BE2C (cell line): ENCODE measurements at places on chromosomes 13 and 19.

DNA sequence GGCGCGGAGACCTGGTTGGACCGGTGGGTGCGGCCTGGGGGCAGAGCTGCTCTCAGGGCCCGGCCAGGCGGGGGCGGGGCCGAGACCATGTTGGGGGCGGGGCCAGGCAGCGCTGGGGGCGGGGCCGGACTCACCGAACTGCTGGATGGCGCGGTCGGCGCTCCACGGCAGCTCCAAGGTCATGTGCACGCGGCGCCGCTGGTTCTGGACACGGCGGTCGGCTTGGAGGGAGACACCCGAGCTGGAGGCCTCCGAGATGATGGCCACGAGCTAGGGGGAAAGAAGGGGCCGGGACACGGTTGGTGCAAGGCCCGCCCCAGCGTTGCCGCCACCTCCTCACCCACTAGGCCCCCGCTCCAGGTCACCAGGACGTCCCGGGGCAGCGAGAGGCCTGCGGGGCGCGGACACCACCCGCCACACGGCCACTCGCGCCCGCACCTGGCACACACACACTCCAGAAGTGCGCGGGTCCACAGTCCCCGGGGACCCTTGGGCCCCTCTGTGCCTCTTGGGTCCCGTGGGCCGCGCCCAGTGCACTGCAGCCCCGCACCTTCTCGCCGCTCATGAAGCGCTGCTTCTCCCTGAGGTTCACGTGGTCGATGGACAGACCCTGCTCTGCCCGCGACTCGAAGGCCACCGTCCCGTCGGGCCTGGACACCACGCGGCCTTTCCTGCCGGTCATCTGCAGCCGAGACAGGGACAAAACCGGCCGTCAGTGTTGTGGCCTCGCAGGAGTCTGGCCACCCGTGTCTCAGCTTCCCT is 8.7 kb downstream of the GPX4 start:
- peak; percentile 77 for DNase-seq

DNA sequence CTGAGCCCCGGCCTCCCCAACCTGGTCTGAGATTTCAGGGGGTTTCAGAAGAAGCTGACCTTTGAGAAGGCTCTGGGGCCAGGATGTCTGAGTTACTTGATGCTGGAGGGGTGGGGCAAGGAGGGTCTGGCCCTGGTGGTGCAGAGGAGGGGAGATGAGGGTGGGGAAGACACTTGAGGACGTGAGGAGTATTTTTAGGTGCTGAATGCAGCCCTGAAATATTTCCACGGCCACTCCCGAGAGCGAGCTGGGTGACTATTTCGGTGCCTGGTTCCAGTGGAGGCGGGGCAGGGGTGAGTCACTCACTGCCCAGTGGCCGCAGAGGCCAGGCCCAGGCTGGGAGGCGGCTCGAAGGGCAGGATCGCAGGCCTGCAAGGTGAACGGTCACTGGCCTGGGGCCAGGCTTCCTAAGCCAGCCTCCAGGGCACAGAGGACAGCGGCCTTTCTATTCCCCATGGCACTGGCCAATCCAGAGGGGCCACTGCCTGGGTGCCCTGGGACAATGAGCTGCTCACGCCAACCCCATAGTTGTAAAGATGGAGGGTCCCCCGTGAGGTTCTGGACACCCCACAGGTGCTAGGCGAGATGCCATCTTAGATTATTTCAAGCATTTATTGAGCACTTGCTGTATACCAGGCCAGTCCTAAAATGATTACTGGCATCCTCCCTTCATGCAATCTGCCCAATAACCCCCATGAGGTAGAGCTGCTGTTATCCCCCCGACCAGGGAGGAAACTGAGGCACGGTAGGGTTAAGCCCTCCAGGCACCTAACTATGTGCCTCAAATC is 19.7 kb upstream of the JUND start:
- no peak for DNase-seq

DNA sequence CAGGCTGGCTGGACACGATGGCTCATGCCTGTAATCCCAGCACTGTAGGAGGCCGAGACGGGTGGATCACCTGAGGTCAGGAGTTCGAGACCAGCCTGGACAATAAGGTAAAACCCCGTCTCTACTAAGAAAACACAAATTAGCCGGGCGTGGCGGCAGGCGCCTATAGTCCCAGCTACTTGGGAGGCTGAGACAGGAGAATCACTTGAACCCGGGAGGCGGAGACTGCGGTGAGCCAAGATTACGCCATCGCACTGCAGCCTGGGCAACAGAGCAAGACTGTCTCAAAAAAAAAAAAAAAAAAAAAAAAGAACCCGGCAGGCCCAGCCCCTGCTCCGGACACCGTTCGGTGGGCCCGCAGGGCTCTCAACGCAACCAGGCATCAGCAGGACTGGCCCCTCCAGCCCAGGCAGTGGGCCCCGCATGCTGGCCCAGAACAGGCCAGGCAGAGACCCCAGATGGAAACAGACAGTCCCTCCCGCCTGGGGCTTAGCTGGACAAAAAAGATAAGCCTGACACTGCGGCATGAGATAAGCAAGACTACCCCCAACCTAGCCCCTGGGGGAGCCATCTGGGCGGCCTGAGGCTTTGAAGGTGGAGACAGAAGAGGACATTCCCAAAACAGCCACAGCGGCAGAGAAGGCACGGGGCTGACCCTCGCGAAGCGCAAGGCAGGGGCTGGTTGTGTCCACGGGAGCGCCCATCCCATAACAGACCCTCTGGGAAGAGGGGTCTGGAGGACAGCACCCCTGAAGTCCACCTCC is 11.6 kb downstream of the REXO1 start:
- DNase-seq, result peak; percentile 57

GRCh38 chr19:21472507-21472906 is 32.9 kb upstream of the ZNF429 start:
- no peak for DNase-seq

DNA sequence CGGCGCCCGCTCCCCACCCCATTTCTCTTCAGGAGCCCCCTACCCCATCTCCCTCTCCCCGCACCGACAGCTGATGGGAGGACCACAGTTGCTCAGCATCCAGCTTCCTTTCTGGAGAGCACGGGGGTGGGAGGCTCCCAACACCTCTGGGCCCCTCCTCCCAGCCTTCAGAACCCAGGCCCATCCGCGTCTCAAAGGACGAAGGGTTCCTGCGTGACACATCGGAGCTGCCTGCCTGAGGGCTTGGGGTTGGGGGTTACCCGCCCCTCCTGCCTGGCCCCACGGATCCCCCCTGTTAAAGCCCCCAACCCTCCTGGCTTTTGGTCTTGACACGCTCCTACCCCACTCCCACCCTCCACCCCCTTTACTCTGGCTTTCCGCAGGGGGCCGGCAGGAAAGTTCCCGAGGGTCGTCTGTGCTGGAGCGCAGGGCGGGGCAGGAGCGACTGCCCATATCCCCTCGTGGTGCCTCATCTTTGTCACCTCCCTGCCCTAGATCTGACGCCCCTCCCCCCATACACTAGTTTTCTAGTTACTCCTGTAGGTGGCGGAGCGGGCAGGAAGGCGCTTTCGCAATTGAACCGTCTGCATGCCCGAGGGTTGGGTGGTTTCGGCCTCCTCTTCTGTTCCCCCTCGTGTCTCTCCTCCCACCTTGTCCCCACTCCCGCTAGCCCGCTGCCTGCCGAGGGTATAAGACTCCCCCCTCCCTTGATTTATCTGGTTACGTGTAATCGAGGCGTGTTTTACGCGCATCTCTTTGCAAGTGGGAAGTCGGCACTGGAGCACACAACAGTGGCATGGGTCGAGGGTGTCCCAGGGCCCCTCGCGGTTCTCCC is 924 bp downstream of the TRAPPC5 start:
- DNase-seq, result peak; percentile 67

DNA sequence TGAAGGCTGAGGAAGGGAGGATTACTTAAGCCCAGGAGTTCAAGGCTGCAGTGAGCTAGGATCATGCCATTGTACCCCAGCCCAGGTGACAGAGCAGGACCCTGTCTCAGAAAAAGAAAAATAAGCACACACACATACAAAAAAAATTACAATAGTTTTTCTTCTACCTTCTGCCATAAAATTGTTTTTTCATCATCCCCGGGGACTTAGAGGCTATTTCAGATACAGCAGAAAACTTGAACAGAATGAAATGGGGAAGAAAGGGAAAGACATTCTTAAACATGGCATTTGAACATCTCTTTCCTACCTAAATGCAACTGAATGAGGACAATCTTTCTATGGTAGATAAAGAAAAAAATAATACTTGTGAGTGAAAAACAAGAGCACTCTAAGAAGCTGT is 109.1 kb downstream of the KCTD12 start:
- no peak for DNase-seq

DNA sequence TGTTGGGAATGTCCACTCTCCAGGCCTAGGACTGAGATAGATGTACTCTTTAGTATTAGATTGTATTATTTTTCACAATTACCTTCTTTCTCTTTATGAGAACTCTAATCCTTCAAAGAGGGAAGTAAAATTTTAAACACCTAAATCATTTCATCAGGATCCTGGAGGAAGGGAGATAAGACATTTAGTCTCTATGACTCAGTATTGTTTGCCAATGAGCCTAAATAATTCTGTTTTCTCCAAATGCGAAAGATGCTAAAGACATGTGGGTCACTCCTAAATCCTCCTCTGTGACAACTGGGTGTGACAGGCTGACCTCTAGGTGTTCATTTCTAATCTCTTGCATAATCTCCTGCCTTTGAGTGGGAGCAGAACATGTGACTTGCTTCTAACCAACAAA is 1736.6 kb upstream of the MIR17HG start:
- DNase-seq, result no peak

DNA sequence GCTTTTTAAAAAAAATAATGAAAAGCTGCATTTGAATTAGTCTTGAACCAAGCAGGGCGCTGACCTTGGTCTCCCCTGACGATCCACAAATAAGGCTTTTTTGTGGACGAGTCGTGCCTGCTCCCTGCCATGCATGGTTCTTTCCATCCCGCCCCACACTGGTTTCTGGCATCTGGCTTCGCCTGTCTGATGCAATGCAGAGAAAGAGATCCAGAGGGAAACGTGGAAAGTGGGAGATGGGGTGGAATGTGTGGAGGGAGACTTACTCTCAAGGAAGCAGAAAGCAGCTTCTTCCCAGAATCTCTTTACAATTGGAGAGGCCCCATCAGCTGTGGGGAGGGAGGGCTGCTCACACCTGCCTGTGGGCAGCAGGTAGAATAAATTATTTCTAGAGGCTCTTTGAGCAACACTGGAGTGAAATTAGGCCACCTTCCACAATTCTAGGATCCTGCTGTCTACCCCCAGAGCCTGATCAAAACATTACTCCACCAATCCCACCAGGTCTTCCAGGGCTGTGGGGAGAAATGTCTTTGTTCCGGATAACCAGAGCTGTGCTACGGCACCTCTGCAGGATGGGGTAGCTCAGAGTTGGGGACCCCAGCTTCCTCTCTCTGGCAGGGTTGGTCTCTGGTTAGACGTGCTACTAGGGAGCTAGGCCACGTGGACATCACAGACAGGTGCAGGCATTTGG is 183.5 kb downstream of the UQCRFS1 start:
- no peak for DNase-seq

- no peak for DNase-seq
These were observed 737 bp upstream of the ZNF181 start for GRCh38 chr19:34733266-34733745.

- DNase-seq, result no peak
These were observed 927 bp downstream of the CHAMP1 start for GRCh38 chr13:114315074-114315785.

DNA sequence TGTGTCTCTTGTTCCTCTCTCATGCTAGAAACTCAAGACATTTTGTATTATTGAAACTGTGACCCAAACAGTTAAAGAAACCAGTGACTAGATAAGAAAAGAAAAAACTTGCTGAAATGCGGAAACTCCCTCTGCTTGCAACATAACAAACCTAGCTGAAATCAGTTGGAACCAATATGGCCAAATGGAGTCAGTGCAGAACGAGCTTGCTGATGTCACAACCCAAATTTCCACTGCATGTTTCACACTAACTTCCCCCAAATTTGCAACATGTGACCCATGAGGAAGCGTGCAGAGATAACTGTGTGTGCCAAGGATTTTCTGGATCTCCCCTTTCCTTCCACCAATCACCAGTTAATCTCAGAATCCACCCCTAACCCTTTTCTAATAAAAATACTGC is 208.0 kb downstream of the DLEU7 start:
- no peak for DNase-seq
